ENCODE measurements at places on chromosomes 6 and 20. TPM values are rescaled to one million over a fixed set of nuclear protein-coding genes. Genes with fewer than 3 reads are reported as not detected.

The CNR1 gene
- not detected for total RNA-seq

GRCh38 chr20:25402583-25402982, 4.9 kb upstream of the GINS1 start:
- no peak for DNase-seq
- H3K4me3 ChIP-seq = no peak overlapping the region
- H3K36me3 ChIP-seq = peaks cover 5% of the 10 kb centered on the region
- H3K4me1 ChIP-seq = peaks cover 6% of the 10 kb centered on the region
- H3K27me3 ChIP-seq = no peaks in the 10 kb centered on the region

The SPTLC3 gene
- total RNA-seq = 1.1 TPM

- H3K27ac ChIP-seq = no peak overlapping the region
- H3K4me1 ChIP-seq = peaks cover 7% of the 10 kb centered on the region
- no peak for DNase-seq
- H3K4me3 ChIP-seq = no peak overlapping the region
Observed at GRCh38 chr6:82183642-82184282, 63.8 kb downstream of the IBTK start.

DNA sequence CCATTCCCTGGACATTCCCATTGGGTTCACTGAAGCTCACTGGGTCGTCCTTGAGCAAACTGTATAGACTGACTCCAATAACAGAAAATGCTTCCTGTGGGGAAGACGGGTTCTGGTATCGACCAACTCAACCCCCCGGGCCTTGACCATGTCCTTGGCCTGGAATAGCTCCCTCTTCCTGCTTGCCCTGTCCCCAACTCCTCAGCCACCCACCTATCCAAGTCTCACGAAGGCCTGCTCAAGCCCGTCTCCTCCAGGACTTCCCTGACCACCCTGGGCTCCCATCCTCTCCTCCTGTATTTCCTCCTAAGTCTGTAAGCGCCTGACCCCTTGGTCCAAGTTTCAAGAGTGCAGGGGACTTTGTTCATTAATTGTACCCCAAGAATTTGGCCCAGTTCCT, 2.8 kb upstream of the HMGA1 start:
- peaks cover 9% of the 10 kb centered on the region for H3K36me3 ChIP-seq
- no peaks in the 10 kb centered on the region for H3K27me3 ChIP-seq
- H3K4me3 ChIP-seq = no peak overlapping the region
- H3K4me1 ChIP-seq = peaks cover 28% of the 10 kb centered on the region

GRCh38 chr20:22371843-22372242, 212.5 kb downstream of the FOXA2 start:
- H3K4me1 ChIP-seq = peaks cover 17% of the 10 kb centered on the region
- no peak overlapping the region for H3K4me3 ChIP-seq
- H3K27me3 ChIP-seq = no peaks in the 10 kb centered on the region

GRCh38 chr6:35203680-35204079, 10.1 kb upstream of the SCUBE3 start:
- peaks cover 34% of the 10 kb centered on the region for H3K27me3 ChIP-seq
- H3K36me3 ChIP-seq = no peaks in the 10 kb centered on the region
- no peak overlapping the region for H3K4me3 ChIP-seq
- no peak for DNase-seq
- no peaks in the 10 kb centered on the region for H3K4me1 ChIP-seq

All from activated CD4-positive, alpha-beta T cell treated with anti-CD3 and anti-CD28 coated beads for 36 hours (primary cell).